MV-4-11 (cell line): ENCODE measurements at places on chromosomes 5 and 9.
A peak's percentile ranks its signal among the peaks of the same experiment; 100 is the strongest.

DNA sequence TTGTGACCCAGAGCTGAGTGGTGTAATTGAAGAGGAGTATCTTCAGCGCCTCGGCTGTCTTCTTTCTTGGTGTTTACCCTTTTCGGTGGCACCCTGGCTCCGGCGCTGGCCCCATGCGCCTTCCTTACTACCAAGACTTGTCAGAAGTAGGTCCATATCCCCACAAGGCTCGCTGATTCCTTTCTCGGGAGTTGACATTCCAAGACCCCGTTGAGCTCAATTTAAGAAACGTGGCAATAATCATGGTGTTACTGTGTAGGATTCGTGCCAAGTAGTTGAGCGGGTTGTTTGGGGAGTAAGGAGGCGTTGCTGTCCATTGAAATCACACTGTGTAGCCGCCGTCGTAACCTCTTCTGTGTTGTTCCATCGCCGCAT lies 795 bp downstream of the NDUFAF2 start:
- DNase-seq, result no peak

GRCh38 chr5:36950586-36951457 lies 74.3 kb downstream of the NIPBL start:
- no peak for DNase-seq

- no peak for DNase-seq
Measured at GRCh38 chr9:126663661-126664072, 49.9 kb downstream of the LMX1B start.

DNA sequence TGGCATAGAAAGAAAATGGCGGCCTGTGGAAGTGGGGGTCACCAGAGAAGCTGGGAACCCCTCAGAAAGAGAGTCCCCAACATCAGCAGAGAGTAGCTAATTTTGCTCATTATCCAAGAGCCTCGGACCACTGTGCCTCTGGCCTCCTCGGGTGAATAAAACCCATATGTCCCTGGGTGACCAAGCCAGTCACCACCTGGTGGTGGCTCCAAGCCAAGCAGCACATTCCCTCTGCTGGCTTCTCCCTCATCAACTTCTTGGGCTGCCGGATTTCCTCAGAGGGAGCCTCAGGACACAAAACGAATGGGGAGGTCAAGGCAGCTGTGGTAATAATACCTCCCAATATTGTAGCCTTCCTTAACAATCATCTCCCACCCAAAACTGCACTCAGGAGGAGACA lies 242.5 kb downstream of the NFIB start:
- no peak for DNase-seq

DNA sequence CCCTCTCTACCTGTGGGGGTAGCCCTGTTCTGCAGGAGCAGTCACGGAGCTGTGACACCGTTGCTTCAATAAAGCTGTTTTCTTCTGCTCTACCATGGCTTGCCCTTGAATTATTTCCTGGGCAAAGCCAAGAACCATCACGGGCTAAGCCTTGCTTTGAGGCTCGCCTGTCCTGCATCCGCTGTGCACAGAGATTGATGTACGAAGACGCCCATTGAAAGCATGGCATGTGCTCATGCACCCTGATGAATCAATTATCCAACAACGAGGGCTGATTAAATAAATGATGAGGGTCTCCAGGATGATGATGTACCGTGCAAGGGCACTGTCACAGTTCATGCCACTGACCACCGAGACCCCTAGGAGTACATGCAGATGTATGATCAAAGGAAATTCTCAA lies 20.7 kb downstream of the PTGES start:
- no peak for DNase-seq

DNA sequence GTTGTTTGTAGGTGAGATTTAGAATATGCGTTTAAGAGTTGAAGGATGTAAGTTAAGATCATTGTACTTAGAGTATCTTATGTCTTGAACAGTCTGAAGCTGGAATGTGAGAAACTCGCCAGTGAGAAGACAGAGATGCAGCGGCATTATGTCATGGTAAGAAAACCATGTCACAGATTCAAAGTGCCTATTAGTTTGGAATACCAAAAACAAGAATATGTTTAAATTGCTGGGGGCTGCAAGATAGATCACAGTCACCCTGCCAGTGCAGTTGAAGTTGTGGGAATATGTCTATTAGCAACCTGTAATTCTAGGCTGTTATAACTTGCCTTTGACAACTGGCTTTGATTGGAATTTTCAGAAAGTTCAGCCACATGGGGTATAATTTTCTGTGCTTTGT lies 3.0 kb downstream of the TLE4 start:
- no peak for DNase-seq

DNA sequence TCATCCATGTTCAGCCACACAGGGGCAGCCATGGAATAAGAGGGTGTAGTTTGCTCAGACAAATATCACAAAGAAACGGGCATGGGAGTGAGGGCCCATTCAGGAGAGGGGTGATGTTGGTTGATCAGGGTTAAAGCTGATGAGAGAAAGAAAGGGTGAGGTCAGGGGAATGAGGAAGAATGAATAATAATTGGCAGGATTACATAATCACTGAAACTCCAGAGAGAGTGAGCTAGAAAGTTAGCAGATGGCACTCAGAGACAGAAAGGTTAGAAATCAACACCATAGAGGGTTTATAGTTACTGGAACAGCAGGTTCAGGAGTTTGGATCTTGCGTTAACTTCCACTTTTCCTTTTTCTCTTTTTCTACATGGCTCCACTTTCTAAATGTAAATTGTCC lies 113.9 kb downstream of the TAF11L14 start:
- DNase-seq, result peak; percentile 84

GRCh38 chr5:78064941-78065472 lies 229.5 kb downstream of the AP3B1 start:
- DNase-seq, result no peak

- no peak for DNase-seq
Measured at GRCh38 chr5:140318792-140319191, 15.9 kb upstream of the PFDN1 start.

GRCh38 chr9:132840980-132841379 lies 37.1 kb downstream of the AK8 start:
- no peak for DNase-seq

GRCh38 chr9:31715250-31715649 lies 669.2 kb upstream of the ACO1 start:
- no peak for DNase-seq

- no peak for DNase-seq
Measured at GRCh38 chr9:134233022-134233421, 68.7 kb upstream of the RNU6ATAC start.

GRCh38 chr5:112772124-112772523 lies 34.4 kb downstream of the APC start:
- no peak for DNase-seq

DNA sequence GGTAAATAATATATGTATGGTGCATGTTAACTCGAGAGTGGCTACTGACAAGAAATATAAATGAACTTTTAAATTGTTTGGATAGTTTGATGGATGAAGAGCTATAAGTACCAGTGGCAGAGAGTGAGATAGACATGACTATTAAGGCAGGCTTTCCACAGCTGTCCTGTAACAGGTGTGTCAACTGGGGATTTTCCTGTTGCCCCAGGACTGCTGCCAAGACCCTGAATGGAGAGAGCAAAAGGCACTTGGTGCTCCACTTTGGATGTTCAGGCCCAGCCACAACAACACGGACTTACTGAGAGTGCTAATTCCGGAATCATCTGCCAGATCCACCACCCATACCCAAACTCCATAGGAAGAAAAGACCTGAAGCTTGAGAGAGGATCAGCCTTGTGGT lies 215.1 kb downstream of the SEC61B start:
- no peak for DNase-seq

DNA sequence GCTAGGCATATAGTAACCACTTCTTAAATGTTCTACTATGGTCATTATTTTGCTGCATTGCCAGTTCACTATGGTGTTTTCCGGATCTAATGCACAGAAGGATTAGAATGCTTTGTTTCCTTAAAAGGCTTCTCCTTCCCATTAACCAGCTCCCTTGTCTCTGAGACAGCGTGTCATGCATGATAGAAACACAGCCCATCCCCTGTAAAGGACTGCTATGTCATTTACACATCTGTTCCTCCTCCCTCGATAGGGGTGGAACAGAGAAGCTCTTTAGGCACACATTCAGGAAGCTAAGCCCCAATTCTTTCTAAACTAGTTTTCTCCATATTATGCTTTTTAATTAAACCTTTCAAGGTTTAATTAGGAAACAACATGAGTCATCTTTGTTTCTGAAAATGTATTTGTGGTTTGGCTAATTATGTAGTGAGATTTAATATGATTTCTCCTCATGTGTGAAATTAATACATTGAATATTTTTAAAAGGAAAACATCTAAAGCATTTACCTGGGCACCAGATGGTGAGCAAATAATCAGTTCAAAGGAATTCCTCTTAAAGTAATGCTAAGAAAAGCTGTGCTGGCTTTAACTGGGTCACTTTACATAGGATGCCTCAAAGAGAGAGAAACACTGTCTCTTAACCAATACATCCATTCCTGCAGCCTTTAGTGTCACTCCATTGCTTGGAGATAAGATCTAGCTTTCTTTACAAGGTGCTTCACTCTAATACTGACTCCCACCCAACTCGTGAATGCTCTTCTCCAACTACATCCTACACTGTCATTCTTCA lies 133.3 kb upstream of the PPP1R2B start:
- DNase-seq, result no peak

GRCh38 chr5:58075907-58076306 lies 384.0 kb downstream of the PLK2 start:
- DNase-seq, result no peak

DNA sequence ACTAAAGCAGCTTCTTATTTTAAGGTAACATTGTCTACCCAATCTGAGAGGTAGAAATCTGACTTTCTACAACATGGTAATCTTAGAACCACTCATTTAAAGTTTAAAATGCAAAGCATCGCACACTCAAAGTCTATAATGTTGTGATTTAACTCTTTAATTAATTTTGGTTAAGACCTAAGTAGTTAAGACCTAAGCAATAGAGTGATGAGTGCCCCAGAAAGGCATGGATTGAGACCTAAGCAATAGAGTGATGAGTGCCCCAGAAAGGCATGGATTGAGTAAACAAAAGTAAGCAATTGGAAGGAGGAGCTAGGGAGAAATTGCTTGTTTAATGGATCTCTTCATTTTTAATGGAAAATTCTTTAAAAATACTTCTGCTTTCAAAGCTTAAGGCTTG lies 86.8 kb downstream of the NLN start:
- no peak for DNase-seq

- DNase-seq, result no peak
Measured at GRCh38 chr9:105832096-105832710, 137.9 kb downstream of the TMEM38B start.

DNA sequence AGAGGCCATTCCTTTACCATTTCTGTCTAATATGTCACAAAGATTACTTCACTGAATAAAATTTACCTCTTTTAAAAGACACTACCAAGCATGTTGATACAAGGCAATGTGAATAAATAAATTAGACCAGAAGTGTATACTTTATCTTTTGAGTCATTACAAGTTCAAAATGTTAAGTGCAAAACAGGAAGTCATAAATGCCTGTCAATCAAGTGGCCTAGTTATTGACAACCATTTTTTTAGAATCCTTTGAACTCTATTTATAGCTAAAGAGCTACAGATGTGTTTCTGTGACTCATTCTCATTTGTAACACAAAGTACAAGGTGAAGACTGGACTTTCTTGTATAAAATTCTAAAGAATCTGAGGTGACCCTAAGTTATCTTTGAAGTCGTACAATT lies 602.7 kb upstream of the SEMA6A start:
- no peak for DNase-seq
